ENCODE measurements at places on chromosomes 3 and 15.

- DNase-seq, result no peak
Observed at GRCh38 chr3:172232579-172233212, 193.3 kb downstream of the FNDC3B start.

- no peak for DNase-seq
Observed at GRCh38 chr15:59296181-59296617, 76.5 kb downstream of the MYO1E start.

- DNase-seq, result no peak
Observed at GRCh38 chr3:150511122-150511821, 35.0 kb downstream of the SERP1 start.

DNA sequence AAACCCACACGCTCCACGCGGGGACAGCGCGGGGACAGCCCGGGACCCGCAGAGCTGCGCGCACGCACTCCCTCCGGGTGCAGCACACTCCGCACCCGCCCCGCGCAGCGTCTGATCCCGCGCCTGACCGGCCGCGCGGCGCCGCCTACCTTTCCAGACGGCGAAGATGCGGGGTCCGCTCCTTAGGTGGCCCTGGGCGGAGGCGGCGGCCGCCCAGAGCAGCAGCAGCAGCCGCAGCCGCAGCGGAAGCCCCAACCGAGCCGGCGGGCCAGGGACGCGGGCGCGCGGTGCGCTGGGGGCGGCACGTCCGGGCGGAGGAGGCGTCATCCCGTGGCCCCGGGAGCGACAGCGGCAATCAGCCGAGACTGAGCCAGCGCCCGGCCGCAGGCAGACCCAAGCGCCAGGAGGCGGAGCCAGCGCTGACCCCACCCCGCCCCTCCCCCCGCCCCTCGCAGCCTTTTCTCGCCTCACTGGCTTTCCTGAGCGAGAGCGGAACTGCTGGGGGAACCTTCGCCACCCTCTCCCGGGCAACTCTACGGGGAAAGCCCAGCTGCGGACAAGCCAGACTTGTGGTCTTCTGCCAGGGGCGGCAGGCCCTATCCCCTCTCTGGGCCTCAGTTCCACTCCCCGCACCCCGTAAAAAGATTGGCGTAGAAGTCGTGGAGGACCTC lies at the start of gene SEMA7A:
SEMA7A (minus strand) TSS at position 367 of the 671 bp plus-strand sequence; CDS start at position 327, 40 bp downstream.
- peak; percentile 84 for DNase-seq

DNA sequence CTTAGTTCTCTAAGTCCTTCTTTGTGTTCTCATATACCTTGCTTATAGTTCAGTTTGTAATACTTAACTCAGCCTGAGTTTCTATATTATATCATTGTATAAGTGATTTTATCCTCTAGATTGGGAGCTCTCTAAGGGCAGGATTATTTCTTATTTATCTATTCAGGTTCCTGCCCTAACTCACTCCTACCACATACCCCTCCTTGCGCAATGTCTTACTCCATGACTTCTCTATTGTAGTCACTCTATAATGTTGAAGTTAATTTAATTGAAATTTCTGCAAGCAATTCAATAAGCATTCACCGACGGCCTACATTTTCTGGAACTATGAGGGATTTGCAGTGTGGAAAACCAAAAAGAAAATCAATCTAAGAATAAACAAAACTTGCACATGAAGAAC lies 3.6 kb upstream of the OR5K4 start:
- no peak for DNase-seq

DNA sequence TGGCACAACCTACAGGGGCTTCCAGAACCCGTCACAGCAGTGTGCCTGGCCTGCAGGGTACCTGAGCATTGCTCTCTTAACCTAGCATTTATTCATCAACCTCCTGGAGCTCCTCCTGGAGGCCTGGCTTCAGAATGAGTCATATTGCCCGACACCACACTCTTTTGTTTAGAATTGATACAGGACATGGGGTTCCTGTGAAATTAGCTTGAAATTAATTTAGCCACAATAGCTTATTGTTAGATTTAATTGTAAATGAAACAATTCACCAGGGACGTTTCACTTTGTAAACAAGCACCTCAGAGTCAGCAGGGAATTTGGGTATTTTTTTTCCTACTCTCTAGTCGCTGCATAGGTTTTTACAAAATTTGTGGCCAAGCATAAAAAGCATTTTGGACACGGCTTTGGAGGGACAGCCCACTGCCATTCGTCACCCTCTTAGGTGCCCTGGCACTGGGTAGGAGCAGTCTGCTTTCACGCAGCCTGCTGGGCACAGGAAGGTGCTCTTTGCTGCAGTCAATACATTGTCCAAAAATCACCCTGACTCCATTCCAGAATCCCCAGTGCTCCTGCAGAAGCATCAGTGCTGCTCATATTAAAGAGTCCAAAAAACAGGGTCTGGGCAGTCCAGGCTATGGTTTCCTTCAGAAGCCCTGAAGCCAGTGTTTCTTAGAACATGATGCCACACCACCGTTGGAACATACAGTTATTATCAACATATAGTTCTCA lies 60.8 kb upstream of the MEF2A start:
- no peak for DNase-seq

DNA sequence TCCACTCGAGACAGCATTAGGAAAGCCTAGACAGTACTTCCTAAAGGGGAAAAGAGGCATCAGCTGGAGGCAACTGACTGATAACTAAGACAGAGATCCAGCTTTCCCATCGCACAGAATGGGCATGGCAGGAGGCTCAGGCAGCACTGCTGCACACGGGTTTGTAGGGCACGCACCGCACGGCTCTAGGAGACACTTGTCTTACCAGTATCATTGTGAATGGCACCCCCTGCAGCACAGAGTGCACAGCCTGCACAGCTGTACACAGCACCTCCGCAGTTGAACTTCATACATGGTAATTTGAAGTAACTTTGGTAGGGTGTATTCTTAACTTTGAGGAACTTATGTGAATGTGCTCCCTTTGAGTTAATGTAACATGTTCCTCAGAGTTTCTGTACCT lies 281.6 kb downstream of the PLCL2 start:
- no peak for DNase-seq

DNA sequence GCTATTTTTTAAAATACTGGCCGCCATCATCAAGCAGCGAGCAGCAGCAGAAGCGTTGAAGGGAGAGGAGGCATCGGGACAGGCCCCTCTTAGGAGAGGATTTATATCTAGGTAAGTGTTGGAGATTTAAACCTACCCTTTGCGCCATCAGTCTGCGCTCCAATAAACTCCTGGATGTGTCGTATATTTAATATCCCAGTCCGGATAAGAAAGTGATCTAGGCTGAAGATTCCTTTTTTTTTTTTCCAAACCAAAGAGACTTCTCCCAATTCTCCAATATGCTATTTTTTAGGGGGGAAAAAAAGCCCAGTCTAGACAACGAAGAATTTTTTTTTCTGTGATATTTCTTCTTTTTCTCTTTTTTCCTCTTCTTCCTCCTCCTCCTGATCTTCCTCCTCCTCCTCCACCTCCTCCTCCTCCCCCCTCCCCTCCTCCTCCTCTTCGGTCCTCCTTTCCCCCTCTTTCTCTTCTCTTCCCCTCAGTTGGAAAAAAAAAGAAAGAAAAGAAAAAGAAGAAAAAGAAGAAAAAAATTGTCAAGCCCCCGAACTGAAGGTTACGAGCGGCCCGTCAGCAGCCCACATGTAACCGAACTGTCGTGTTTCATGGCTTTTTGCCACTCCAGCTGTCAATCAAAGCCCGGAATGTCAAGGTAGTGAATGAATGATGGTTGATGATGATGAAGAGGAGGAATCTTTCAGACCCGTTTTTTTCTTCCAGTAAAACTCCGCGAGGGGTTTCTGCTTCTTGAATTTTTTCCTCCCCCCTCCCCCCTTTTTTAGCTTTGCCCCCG lies 835 bp downstream of the MEIS2 start:
- no peak for DNase-seq

DNA sequence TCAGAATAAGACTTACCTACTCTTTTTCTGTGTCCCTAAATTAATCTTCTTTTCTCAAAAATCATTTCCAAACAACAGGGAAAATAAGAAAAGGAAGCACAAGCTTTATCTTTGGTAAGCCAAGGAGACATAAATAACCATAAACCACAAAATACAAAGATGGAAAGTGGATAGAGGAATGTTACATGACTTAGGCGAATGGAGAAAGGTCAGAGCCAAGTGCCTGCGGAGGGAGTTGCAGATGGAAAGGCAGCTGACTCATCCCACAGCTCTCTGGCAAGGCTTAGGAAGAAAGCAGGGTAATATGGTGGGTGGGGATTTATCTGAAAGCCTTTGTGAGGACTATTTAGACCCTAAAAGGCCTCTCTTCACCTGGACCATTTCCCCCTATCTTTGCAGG lies 72.8 kb downstream of the GALK2 start:
- no peak for DNase-seq

- no peak for DNase-seq
Observed at GRCh38 chr3:197407526-197407925, 109.1 kb upstream of the DLG1 start.

DNA sequence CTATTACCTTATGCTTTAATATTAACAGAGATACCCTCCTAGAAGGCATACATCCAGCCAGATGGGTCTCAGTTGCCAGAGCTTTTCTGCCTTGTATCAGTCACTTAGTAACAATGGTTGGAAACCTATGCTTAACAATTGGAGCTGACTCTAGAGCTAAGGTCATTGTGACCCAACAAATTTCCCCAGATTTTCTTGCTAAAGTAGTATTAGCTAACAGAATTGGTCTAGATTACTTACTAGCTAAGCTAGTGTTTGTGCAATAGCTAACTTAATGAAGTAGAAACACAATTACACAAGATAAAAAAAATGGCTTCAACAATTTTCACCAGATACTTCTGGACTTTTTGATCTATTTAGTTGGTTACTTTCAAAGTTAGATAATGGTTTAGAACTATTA lies 236.9 kb downstream of the NSUN3 start:
- no peak for DNase-seq

GRCh38 chr15:86765281-86765680 lies 685.6 kb downstream of the AGBL1 start:
- DNase-seq, result no peak

DNA sequence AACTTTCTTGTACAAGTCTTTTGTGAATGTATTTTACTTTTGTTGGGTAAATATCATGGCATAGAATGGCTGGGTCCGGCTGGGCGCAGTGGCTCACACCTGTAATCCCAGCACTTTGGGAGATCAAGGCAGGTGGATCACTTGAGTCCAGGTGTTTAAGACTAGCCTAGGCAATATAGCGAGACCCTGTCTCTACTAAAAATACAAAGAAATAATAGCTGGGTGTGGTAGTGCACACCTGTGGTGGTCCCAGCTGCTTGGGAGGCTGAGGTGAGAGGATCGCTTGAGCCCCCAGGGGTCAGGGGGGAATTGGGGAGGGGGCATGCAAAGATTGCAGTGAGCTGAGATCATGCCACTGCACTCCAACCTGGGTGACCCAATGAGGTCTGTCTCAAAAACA lies 52.9 kb downstream of the ANP32A start:
- no peak for DNase-seq

GRCh38 chr3:129046732-129047552 lies 13.6 kb upstream of the GP9 start:
- no peak for DNase-seq

DNA sequence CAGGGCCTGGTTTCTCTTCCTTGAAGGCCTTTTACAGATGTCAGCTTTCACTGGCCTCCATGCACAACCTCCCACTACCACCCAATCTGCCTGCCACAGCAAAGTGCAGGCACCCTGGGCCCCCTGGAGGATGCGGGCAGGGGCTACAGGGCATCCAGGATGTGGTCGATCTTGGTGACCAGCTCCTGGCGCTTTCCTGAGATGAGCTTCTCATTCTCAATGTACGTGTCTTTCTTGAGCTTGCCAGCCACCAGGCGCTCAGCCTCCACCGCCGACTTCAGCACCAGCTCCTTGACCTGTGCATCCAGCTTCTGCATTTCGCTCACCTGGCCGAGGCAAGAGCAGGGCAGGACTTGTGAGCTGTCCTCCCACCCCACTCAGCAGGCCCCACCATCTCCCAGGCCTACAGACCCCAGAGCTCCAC lies 30.3 kb downstream of the RPN1 start:
- DNase-seq, result no peak

DNA sequence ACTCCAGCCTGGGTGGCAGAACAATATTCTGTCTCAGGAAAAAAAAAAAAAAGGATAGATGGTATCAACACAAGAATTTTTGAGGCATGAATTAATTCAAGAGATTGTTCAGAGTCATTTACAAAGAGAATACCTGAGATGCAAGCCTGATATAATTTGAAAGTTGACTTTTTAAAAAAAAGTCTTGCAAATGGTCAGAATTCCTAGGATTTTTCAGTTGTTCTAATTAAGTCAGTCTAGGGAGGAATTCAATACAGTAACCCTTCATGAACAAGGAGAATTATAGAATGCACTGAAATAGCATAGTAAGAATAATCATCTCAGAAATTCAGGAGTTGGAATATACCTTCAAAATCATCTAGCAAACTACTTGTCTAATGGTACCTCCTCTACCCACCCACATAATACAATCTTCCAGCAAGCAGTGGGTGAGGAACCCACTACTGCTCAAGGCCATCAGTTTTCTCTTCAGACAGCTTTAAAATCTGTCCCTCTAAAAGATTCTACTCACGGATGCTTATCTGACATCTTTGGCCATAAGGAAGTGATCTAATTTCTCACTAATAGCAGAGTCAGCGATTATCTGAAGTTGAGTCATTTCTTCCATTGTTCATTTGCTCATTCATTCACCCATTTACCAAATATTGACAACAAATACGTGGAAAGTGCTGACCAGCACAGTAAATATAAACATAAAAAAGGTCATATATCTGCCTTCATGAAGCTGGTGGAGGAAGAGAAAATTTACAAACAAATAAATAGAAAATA lies 159.6 kb downstream of the GREM1 start:
- no peak for DNase-seq

- no peak for DNase-seq
Observed at GRCh38 chr15:64019764-64020163, 26.5 kb downstream of the DAPK2 start.

DNA sequence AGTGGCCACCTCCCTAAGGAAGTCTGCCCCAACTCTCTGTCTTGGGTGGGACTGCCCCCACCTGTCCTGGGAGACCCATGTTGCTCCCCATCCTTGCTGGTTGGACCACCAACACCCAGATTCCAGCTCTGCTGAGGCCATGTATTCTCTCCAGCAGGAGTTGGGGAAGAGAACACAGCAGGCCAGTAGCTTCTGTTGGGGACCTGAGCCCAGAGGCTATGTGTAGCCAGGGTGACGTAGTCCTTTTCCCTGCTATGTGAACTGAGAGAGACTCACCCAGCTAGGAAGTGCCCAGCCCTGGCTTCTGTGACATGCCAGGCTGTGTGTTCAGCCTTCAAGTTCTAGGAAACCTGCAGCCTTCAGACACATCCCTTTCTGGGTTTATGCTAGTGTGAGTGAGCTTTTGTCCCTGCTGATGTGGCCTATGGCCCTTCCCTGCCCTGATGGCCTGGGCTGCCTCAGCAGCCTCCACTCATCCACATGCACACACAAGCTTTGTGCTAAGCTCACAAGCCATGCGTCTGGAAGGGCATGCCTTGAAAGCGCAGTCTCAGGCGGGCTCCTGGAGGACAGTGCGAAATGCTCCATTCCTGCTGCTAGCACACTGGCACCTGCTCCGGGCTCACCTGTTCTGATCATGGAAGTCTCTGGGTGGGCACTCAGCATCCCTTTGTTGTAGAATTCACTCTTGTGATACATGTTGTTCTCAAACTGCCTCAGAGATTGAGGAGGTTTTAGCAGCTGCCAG lies 42.6 kb downstream of the KY start:
- no peak for DNase-seq

- no peak for DNase-seq
Observed at GRCh38 chr15:68821190-68821840, 620 bp upstream of the ANP32A start.
